ENCODE measurements at places on chromosomes 3 and 15.

DNA sequence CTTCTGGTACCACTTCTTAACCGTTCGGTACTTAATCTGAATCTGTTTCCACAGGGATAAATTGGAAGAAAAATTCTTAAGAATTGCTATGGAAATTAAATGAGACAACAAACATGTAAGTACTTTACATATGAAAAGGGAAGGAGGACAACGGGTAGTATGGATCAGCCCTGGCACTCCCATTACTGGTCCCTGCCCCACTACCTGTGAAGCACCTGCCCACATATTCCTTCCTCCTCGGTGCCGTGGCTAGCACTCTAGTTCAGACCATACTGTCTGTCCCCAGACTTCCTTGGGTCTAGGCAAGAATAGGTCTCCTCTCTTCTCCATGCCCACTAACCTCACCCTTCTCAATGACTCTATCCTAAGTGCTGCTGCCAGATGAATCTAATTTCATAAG, 46.2 kb downstream of the SHQ1 start:
- no peak for DNase-seq

DNA sequence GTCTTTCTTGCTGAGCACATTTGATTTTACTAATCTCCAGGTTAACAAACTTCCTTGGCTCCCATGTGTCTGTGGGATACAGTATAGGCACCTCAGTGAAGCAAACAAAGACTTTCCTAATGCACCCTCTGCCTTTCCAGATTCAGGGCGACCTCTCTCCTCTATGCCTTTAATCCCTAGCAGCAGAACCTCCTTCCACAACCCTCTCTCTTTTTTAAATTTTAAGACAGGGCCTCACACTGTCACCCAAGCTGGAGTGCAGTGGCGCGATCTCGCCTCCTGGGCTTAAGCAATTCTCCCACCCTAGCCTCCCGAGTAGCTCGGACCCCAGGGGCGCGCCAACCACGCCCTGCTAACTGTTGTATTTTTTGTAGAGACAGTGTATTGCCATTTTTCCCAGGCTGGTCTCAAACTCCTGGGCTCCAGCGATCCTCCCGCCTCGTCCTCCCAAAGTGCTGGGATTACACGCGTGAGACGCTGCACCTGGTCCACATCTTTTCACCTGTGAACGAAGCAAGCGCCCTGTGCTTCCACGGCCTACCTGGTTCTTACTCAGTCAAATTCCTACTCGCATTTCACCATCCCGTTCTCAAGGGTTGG, 1.7 kb upstream of the HACD3 start:
- no peak for DNase-seq

- DNase-seq, result no peak
Measured at GRCh38 chr3:71317749-71318457, 265.6 kb downstream of the FOXP1 start.

DNA sequence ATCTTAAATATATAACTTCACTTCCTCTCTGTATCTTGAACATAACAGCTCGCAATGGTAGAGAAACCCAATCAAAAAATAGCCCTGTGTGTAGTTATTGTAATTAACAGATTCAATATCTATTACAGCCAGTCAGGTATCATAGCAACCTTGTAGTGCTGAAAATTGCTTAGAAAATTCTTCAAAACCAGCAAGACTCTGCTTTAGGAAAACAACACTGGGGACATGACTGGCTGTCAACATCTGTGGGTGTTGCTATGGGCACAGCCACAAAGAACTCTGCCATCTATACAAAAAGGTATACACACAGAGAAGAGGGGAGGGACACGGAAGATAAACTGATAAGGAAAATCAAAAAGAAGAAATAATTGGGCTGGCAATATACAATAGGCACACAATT, 101.2 kb downstream of the WDR72 start:
- no peak for DNase-seq

DNA sequence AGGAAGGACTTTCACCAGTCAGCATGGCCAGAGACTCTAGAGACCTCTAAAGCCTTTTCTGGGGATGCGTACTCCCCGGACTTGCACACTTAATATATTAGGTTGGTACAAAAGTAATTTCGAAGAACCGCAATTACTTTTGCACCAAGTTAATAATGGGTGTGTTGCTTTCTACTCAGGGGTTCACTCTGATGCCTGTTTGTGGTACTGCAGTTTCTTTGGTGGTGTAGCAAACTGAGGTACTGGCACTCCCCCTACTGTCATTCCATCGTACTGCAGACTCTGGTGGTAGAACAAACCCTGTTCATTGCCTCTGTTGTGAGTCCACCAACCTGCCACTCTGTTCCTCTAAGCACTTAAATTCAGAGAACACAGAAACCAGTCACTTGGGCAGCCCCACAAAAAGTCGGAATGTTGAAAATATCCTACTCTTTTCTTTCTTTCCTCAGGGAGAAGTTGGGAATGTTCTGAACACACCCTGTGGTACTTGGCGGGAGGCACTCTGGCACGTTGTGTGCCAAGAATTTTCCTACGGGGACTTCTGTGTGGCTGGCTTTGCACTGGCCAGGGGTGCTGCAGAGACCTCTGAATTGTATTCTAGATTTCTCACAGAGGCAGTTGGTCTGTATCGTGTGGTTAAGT, 46.3 kb downstream of the GABRG3 start:
- DNase-seq, result no peak

DNA sequence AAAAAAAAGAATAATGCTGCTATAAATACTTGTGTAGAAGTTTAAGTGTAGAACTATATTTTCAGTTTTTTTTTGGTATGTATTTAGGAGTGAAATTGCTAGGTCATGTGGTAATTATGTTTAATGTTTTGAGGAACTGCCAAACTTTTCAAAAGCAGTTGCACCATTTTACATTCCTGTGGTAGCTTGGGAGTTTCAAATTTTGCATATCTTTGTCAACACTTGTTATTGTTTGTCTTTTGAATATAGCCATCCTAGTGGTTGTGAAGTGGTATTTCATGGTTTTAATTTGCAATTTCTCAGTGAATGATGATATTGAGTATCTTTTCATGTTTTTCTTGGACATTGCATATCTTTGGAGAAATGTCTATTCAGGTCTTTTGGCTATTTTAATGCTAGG, 30.4 kb downstream of the SKIL start:
- no peak for DNase-seq

GRCh38 chr15:73907035-73907408, 19.2 kb upstream of the LOXL1 start:
- DNase-seq, result no peak

GRCh38 chr3:187713504-187713903, 11.1 kb upstream of the RTP2 start:
- no peak for DNase-seq

GRCh38 chr3:100401674-100402041, 319 bp downstream of the LNP1 start:
- no peak for DNase-seq

- no peak for DNase-seq
Measured at GRCh38 chr3:133548090-133548489, 25.4 kb upstream of the CDV3 start.

DNA sequence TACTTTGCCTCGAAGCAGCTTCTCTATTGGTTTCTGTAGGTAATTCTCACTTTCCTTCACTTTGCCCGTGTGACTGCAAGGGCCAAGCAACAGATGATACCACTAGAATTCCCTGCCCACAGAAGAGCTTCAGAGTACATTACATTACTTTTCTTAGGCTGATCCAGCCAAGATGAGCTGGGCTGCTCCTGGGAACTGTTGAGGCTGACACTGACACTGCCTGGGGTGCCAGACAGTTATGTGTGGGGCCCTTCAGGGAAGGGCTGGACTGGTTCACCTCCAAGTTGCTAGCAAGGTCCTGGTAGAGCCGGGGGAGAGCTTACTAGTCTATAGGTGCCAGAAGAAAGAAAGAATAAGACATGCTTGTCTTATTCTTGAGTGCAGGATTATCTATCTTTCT, 19.0 kb downstream of the GORASP1 start:
- no peak for DNase-seq

GRCh38 chr3:189108067-189108466, 63.7 kb upstream of the TPRG1 start:
- no peak for DNase-seq

DNA sequence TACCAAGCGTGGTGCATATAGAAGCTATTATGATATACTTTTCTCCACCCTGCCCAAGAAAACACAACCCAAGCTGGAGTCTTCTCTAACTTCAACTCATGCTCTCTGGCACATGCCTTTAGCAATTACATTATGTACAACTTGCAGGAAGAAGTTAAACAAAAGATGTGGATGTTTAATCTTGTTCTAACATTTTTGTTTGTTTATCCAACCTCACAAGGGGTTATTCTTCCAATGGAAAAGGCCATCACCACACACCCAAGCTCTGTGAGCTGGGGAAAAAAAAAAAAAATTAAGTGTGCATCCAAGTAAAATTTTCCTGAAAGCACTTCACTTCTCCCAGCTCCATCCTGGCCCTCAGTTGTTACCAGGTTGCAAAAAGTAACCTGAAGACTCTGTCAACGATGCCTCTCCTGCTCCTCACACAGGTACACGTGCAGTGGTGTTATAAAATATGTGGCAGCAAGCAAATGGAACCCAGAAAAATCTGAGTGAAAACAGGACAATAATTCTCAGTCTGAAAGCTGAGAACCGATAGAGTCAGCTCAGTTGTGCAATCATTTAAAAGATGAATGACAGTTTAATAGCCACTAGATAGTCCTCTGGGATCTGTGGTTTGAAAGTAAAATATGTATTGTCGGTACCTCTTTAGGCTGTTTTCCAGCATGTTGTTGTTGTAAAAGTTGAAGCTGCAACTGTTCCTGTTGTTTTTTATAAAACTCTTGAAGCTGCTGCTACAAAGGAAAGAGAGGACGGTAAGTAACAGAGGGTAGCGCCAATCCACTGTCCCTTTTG, 531.4 kb downstream of the FOXP1 start:
- no peak for DNase-seq

- no peak for DNase-seq
Measured at GRCh38 chr15:76274226-76274625, 37.0 kb downstream of the ETFA start.

DNA sequence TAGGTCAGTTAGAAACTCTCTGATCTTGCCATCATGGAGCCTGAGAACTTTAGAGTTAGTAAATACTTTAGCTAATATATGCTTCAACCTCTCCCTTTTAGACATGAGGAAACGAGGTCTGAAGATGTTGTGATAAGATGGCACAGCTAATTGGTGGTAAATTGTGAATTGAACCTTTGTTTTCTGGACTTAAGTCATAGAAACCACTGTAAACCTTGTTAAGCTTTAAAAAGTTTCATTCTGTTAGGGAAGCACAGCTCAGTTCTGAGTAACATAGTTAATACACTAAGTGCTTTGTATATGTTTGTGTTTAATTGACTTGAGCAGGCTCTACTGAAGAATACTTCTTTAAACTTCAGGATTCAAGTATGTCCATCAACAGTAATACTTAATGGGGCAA, 108.6 kb downstream of the AKAP13 start:
- DNase-seq, result no peak

GRCh38 chr3:25420147-25420546, 7.9 kb upstream of the RARB start:
- no peak for DNase-seq

DNA sequence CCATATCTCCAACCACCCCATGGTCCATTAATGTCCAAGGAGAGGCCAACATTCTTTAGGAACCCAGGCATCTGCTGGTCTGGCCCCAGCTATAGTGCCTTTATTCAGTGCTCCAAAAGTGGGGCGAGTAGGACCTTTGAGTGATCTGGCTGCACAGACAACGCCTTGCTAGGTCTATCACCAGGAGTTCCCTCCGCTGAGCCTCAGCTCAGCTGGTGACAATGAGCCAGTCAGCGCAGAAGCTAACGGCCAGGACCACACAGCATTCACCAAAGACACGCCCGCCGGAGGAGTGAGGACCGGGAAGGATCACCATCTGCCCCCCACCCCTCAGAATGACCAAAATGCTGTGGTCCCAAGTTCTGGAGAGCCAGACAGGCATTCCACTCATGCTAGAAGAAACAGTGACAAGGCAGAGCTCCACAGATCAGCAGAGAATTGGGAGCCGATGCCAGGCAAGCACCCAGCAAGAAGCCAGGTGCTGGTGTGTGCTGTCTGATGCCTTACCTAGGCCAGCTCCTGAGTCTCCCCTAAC, 19.0 kb downstream of the TBC1D2B start:
- DNase-seq, result no peak

- no peak for DNase-seq
Measured at GRCh38 chr15:60993008-60993407, 236.1 kb downstream of the RORA start.
